ENCODE measurements at places on chromosomes 3 and 15.

DNA sequence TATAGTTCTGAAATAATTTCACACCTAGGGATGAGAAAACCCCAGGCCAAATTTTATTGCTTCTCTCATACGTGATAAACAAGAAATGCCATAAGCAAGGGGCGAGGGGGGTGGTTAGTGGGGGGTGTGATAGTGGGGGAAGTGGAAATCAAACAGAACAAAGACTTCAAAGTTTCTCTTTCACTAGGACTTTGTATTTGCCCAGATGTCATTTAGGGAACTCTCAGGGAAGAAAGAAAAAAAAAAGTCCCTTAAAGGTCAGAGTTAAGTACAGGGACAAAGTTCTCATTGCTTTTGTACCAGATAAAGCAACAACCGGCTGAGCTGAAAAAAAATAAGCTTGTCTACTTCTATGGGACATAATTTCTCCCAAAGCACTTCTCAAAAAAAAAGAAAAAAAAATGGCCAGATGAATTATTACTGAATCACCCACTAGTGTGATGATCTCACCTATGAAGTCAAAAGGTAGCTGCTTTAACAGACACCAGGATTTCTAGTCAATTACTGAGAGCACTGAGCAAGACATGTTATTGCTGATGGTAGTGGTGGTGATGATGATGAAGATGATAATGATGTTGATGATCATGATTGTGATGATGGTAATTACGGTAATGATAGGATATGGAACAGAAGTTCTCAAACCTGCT, 56.2 kb downstream of the FHIT start:
- no peak for DNase-seq

DNA sequence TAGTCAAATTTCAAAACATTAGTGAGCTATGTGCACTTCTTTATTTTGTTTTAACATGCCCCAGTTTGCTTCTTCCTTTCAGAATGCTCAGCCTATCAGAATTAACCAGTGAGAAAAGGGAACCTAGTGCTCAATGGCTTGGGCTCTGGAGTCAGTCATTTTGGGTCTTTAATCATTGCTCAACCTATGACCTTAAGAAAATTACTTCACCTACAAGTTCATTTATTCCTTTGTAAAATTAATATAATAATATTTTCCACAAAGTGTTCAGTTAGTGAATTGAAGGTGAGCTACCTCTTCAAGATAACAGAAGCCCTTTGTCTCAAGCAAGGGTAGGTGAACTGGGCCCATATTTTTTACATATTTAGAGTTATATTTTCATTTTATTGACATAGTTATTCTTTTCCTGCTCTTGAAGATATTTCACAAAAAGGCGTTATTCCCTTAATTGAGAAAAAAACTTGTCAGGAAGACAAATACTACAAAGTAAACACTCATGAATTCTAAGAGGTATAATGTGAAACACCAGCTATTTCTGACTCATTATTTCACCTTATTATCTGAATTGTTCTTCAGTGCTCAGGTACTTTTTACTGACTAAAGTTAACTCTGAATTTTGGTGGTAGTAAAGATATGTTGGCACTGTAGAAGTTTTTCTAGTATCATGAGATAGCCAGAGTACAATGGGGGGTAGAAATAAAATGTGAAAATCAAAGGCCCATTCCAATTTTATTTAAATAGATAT, 415.5 kb downstream of the NAALADL2 start:
- DNase-seq = peak; percentile 3

- DNase-seq = no peak
These were observed 2.8 kb upstream of the PRICKLE2 start for GRCh38 chr3:64228110-64228509.

GRCh38 chr15:79083154-79083553, 7.4 kb downstream of the RASGRF1 start:
- DNase-seq = no peak

DNA sequence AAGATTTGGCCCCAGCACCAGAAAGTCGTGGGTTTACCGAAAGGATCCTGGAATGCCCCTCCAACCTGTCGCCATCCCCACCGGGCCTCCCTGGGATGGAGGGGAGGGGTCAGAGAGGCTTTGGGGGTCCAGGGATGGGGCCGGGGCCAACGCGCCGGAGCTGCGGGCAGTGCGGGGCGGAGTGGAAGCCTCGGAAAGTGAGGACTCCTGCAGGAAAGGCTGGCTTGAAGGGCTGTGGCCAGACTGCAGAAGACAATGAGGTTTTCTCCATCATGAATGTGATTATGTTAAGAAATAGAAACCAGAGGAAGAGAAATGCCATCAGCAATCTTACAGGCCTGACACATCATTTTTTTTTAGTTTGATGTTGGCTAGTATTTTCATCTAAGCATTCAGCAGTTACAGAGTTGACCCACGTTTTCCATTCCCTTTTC, 738 bp downstream of the YEATS2 start:
- DNase-seq = peak; percentile 48

DNA sequence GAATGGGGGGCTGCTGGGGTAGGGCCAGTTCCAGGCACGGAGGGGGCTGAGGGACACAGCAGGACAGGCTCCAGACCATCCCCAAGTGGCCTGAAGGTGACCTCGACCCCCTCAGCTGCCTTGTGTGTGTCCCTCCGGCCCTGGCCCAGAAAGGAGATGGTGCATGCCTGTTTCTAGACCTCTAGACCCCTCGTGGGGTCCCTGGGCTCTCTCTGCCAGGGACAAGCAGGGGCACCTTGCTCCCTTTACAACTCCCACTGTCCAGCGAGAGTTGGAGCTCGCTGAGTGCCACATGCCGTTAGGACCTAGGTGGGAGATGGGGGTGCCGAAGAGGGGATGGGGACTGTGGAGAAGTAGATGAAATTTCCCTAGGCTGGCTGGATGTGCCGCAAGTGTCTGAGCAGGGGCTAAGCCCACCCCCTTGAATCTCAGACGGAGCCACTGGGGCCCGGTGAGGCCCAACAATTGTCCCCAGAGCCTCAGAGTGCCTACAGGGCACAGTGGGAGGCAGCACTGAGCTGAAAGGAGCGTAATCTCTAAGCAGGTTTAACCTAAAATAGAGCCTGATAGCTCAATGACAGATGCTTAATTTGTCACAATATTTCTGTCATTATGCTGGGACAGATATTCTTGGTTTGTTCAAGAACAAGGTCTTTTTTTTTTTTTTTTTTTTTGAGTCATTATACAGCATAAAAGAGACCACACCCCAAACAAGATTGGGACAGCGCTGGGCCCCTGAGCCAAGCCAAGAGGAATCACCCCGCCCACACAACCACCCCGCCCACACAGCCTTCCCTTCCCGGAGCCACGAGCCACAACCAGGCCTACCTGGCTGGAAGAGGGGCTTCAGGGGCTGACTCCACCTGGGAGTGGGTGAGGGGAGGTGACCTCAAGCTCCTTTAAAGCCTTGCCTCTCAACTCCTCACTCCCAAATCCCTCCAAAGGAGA, 23.6 kb upstream of the KLF13 start:
- DNase-seq = peak; percentile 71

GRCh38 chr3:87575550-87575949, 299.2 kb upstream of the POU1F1 start:
- no peak for DNase-seq

DNA sequence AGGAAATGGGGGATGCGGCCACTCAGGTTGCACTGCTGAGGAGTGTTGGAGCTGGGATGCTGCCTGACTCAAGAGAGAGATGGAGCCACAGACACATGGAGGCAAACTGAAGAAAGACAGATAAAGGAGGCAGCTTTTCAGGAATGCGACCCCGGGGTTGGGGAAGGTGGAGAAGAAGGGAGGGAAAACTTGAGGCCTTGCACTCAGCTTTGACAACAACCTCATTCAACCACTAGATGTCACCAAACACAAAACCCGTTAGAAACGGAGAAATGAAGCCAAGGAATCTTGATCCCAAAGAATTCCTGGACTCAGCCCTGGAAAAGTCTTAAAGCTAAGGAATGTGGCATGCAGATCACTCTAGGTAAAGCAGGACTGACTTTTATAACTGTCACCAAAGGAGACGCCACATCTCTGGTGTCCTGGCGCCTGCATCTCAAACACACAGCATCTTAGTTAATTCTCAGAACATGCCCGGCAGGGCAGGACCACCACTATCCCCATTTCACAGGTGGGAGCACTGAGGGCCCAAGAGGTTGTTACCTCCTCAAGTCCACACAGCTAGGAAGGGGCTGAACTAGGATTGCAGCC, 59.6 kb upstream of the LMCD1 start:
- DNase-seq = peak; percentile 7

GRCh38 chr15:53658827-53659555, 100.5 kb downstream of the WDR72 start:
- DNase-seq = no peak

- no peak for DNase-seq
These were observed 257.1 kb upstream of the TRIM42 start for GRCh38 chr3:140420621-140421357.

- DNase-seq = no peak
These were observed 15.7 kb upstream of the DYNC1LI1 start for GRCh38 chr3:32586356-32586755.

DNA sequence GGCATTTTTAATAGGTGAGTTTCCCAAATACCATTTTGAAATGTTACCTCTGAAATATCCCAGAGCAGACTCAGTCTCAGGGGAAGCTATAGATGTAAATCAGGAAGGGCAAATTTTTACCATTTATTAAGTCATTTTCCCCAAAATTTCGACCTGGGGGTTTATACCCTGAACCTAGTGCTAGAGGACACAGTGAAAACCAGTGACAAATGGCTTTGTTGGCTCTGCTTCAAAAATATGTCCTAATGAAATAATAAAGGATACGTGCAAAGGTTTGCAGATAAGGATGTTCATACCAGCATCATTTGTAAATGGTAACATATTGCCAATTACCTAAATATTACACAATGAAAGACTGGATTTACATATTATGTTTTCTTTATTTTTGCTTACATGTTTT, 546.7 kb upstream of the ADAMTS9 start:
- DNase-seq = no peak

GRCh38 chr15:52164631-52165265, 26.4 kb downstream of the GNB5 start:
- peak; percentile 33 for DNase-seq

- peak; percentile 62 for DNase-seq
These were observed 4.5 kb downstream of the LRRC31 start for GRCh38 chr3:169865176-169865767.

- no peak for DNase-seq
These were observed 71.5 kb downstream of the ETFA start for GRCh38 chr15:76239786-76240185.

DNA sequence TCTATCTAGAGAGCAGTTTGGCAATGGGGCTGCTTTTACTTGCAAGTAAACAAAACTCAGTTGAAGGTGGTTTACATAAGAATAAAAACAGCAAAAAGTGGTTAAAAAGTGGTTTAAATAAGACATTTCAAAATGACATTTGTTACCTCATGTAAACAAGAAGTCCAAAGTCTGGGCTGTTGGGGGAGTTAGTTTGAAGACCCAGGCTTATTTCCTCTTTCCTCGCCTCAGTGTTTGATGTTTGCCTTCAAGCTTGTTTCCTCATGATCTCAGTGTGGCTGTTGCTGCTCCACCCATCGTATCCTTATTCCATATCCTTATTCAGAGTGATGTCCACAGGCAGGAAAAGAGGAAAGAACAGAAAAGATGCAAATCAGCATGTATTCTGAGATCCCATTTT, 15.2 kb downstream of the CGNL1 start:
- DNase-seq = peak; percentile 9

- DNase-seq = peak; percentile 69
These were observed at the start of gene PROK2 for GRCh38 chr3:71784914-71785531. Gene PROK2 (minus strand): TSS chr3:71785148. CDS start chr3:71785052, 96 bp downstream.

GRCh38 chr15:29690765-29691475, 131.3 kb downstream of the TJP1 start:
- DNase-seq = no peak
